Stimulated activated CD4-positive, alpha-beta T cell treated with anti-CD3 and anti-CD28 coated beads, TNF-alpha, amount 100 ng/mL, for 24 hours (primary cell): ENCODE measurements at places on chromosomes 6 and 20.
A peak's percentile ranks its signal among the peaks of the same experiment; 100 is the strongest.

- DNase-seq = no peak
These were observed 28.3 kb downstream of the DUSP22 start for GRCh38 chr6:320351-321157.

GRCh38 chr20:41063442-41063841, 34.8 kb downstream of the TOP1 start:
- no peak for DNase-seq

GRCh38 chr6:32092760-32093497, 16.2 kb downstream of the TNXB start:
- no peak for DNase-seq

DNA sequence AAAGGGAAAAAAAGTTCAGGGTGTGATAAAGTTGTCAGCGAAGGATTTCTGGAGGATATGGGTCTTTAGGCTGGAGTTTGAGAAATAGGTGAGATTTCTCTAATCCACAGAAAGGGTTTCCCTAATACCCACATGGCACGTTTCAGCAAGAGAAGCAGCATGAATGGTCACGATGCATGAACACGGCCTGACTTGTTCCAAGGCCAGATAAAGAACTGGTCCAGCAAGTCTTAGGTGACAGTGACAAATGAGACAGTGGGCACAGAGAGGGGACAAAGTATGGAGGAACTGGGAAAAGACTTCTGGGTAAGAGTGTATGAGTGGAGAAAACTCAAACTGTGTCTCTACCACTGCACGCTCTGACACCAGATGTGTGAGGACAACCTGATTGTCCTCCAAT, 262.0 kb upstream of the FOXQ1 start:
- no peak for DNase-seq

DNA sequence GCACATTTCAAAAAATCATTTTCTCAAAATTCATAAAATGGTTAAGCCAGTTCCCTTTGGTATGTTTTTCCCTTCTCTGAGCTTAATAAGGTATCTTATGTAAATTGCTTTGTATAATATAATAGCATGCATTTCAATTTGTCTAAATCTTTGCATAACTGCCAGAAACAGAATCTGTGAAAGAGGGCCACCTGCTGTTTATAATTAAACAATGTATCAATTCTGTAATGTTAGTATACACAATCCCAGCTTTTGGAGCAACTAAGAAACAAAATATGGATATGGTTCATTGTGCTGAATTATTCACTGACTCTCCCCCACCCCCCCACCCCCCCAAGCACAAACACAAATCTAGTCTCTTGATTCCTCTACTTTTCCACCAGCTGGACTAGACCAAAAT, 54.8 kb downstream of the GPX5 start:
- DNase-seq = no peak

- no peak for DNase-seq
These were observed 20.4 kb downstream of the ZUP1 start for GRCh38 chr6:116648156-116648555.

DNA sequence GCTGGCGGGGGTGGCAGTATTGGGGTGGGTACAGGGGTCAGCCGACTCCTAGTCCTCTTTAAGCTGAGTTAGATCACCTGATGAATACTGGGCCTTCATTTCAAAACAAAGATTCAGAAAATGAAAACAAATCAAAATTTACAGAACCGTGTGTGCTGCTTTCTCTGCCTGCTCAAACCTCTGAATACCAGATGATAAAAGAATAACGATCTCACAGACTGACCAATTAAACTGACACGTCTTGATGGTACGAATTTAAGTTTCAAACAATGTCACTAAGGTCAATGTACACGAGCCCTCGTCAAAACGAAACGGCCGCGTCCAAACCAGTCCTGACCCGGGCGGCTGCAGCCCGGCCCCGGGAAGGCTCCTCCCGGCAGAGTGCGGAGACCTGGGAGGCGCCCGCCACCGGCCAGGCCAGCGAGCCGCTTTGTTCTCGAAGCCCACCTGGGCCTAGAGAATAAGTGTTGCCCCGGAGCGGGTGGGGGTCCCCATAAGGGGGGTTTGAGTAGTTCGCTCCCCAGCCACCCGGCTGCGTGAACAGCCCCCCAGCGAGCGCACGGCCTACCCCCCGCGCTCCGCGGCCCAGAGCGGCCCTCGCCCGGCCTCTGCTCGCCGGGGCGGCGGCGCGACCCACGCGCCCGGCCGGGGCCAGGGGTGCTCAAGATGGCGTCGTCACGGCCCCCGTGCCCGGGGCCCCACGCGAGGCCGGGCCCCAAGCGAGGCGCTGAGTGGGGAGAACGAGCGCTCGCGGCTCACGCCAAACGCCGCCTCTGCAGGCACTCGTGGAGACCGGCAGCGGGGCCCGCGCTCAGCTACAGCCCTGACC, 728 bp downstream of the PSMA7 start:
- DNase-seq = peak; percentile 11

- DNase-seq = no peak
These were observed 117.2 kb downstream of the FOXO3 start for GRCh38 chr6:108677894-108678293.
